ENCODE measurements at places on chromosomes 11 and 22.

GRCh38 chr11:125945011-125945796 is 640 bp upstream of the VSIG10L2 start:
- DNase-seq = no peak

- no peak for DNase-seq
These were observed 162.3 kb downstream of the TRIM29 start for GRCh38 chr11:119975561-119976152.

DNA sequence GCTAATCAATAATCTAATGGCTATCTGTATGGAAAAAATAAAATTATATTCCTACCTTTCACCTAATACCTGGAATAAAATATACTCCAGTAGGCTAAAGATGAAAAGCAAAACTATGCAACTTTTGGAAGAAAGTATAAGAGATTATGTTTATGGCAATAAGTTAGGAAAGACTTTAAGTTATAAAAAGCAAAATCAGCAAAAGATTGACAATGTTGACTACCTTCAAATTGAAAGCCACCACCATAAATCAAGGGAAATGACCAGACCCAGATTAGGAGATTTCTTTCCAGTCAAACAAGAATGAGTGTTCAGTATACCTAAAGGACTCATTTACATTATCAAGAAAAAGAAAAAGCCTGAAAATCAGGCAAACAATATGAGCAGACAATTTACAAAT is 159.1 kb upstream of the ZBED5 start:
- DNase-seq = no peak

DNA sequence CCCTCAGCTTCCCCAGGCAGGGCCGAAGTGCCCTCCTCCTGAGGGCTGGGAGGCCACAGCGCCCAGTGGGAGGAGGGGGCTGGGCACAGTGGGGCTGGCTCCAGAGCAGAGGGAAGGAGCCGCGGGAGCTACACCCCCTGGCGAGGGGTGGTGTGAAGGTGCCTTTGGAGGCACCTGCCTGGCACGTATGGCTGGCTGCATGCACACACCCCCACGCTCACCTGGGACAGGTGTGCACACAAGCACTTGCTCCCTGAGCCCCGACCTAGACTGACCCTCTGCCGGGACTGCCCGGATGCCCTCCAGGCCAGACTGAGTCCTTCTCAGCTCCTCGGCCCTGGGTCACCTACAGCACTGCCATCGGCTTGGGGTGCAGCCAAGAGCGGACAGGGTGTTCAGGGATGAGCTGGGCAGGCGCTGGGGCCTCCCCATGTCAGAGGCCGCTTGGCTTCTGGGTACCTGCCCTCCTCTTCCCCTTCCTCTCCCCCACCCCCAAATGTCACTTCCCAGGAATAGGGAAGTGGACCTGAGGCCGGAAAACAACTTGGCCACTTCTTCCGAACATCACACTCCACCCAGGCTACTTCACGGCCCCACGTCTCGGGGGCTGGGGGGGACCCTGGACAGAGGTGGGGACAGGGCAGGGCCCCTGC is 7.4 kb upstream of the PIM3 start:
- DNase-seq = no peak

DNA sequence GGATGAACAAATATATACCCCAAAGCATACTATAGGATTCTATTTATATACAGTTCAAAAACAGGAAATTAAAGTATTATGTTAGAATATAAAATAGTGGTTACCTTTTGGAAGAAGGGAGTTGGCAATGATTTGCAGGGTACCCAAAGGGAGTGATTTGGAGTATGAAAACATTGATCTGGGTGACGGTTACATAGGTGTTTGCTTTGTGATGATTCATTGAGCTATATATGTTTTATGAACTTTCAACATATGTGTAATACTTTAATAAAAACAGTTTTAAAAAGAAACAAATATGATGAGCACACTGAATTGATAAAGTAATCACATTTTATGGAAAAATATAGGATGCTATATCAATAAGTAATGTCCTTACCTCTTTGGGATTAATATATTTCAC is 36.0 kb downstream of the C11orf65 start:
- no peak for DNase-seq

- DNase-seq = no peak
These were observed 8.4 kb downstream of the UCP3 start for GRCh38 chr11:74000307-74001133.

- no peak for DNase-seq
These were observed 1.0 kb downstream of the CBX7 start for GRCh38 chr22:39151329-39151975.

DNA sequence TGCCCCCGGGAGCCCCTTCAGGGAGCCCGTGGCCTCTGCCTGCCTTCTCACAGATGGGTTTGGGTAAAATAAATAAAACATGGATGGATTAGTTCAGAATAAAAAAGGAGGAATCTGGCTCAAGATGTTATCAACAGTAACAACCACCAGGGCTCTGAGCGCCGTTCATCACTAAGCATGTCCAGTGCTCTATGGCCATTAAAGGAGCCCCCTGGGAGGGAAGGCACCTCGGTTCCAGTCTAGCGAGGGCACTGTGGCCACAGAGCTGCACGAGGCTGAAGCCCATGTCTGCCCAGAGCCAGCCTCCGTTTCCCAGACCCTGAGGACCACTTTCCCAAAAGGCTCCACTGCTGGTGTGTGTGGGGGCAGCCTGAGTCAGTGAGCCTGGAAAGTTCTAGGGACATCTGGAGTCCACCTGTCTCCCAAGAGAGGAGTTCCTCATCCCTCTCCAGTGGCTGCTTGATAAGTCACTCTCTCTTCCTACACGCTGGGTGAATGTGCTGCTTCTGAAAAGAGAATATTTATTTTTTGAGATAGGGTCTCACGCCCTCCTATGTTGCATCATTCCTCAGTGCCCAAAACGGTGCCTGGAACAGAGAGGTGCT is 614.6 kb downstream of the TBC1D22A start:
- DNase-seq = no peak

DNA sequence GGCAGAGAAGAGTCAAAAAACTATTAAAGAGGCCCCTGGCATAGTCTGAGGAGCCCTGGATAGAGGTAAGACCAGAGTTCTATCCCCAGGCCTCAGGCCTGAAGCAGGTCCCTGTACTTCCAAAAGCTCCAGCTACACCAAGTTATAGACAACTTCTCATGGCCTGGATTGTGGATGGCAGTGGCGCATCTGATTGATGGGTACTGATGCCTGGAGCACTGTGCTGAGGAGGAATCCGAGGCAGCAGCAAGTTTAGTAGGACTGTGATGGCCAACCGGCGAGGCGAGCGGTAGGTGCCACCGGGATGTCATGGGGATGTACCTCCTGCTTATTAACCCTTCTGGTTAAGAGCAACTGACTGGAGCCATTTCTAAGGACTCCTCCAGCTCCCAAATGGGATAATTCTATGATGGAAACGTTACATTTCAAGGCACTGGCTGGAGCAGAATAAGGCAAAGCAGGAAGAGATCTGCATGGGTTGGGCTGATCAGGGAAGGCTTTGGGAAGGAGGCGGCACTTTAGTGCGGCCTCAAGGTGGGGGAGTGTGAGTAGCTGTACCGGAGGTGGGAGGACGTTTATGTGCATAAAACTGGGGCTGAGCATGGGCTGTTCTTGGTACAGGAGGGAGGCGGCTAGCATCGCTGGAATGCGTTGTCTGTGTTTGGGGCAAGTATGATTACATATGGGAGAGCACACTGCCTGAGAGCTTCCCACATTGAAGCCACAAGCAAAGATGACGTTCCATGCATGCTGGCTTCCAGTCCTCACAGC is 24.2 kb upstream of the JAM3 start:
- no peak for DNase-seq

GRCh38 chr11:64743591-64744543 is at the start of gene RASGRP2:
TSS of gene RASGRP2 (minus strand) at chr11:64744142. CDS start at chr11:64742866, 1,276 bp downstream.
- peak; percentile 94 for DNase-seq

GRCh38 chr11:76234416-76235232 is 28.3 kb upstream of the WNT11 start:
- DNase-seq = peak; percentile 65

- no peak for DNase-seq
These were observed 1.3 kb upstream of the TMEM25 start for GRCh38 chr11:118529584-118530175.

GRCh38 chr11:104094576-104094975 is 58.1 kb downstream of the DDI1 start:
- DNase-seq = no peak

DNA sequence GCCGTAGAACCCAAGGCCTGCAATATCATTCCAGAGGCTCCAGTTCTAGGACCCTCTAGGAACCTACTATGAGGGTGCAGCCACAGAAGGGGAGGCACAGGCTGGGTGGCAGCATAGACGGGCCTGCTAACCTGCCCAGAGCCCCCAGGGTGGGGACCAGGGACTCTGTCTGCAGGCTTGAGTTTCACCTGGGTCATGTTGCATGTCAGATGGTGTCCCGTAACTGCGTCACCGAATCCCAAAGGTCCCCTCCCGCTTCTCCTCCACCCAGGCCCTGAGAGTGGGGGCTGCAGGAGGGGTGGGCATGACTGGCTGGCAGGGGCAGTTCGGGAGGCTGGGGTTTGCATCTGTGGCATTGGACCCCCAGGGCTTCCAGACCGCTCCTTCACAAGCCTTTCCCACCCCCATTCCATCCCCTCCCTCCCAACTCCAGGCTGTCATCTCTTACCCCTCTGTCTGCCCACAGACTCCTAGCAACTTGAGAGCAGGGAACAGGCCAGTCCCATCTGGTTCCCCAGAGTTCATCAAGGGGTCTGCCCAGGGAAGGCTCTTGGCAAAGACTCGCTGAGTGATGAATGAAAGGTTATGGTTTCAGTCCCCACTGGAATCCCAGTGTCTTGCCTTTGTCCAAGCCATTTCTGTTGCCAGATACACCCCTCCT is 16.3 kb downstream of the MYO7A start:
- no peak for DNase-seq
